ENCODE measurements at places on chromosomes 4 and X. TPM values are rescaled to one million over a fixed set of nuclear protein-coding genes. Genes with fewer than 3 reads are reported as not detected.
A peak's percentile ranks its signal among the peaks of the same experiment; 100 is the strongest.

HTRA3 gene
- 3.2 TPM for total RNA-seq

DNA sequence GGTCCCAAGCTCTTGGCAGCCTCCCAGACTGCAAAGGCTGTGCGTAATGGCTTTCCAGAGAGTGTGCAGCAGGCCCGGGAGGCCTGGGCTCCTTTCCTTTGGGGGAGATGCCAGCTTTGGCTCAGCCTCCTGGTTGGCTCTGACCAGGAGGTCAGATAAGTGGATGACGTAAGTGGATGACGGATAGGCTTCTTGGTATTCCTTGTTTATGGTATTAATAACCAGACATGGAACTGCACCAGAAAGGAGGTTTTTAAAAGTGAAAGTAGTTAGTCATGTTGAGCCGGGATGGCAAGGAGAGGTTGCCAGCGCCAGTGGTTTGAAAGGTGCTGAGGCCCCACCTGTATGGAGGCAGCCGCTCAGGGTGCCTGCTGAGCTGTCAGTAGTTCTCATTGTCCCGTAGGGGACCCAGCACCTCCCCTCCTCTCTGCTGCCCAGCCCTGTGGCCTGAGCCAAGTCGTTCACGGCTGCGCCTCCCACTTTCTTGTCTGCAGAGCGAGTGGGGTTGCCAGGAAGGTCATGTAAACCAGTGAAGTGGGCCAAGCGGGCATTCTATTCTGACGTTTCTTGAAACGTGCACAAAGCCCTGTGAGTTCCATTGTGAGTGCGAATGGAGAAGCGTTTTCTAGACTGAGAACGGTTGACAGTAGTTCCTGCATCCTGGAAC lies 28.7 kb upstream of the STOX2 start:
- peak; percentile 75 for DNase-seq

KANTR gene
- total RNA-seq = 3.3 TPM

DNA sequence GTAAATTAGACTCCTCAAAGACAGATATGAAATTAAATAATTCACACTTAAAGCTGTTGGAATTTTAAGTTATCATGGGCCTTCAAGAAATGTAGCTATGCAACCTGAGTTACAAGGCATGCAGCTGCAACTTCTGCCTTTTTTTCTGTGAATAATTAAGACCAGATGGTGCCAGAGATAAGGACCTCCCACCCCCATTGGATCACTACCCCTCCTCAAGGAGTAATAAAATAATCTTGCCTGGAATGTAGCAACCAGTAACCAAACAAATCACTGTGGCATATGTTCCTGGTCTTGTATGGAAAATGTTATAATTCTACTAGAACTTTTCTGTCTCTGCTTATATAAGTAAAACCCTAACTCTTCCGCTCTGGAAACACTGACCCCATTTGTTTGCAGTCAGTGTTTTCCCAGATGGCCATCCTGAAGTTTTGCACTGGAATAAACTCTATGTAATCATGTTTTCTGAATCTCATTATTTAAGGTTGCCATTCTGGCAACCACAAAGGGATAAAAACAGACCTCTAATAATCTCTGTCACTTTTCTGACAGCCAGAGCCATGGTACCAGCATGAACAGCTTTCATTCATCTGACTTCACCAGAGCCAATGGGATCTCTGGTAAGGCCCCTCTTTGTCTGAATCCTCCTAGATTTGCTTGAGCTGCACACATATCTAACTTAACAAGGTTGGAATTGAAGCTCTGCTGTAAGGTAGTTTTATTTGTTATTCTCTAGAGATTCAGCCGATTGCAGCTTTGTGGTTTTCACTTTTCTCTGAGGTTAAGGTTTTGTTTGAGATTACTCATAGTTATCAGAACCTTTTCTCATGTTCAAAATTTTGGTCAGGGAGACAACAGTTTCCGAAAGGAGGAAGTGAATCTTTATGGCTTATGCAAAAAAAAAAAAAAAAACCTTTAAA lies 274.6 kb downstream of the NAF1 start:
- peak; percentile 51 for DNase-seq

GRCh38 chr4:101086801-101087586 lies 260.3 kb downstream of the PPP3CA start:
- DNase-seq = no peak

DNA sequence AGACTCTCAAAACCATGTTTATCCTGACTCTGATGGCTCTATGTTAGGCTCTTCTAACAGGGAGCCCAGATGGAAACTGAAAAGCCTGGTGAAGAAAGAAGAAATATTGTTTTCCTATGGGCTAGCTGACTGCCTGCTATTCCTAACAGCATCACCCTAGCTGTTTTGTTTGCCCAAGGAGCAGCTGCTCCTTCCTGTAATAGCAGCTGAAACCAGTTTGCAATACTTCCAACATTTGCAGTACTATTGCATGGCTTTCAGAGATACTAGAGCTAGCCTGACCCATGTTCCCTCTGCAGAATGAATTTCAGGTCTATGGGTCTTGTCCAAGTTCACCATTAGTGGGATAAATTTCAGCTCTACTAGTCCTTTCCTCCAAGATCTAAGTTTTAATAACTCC lies 495.2 kb downstream of the INPP4B start:
- no peak for DNase-seq

PGK1 gene
- 1,592 TPM for total RNA-seq

DNA sequence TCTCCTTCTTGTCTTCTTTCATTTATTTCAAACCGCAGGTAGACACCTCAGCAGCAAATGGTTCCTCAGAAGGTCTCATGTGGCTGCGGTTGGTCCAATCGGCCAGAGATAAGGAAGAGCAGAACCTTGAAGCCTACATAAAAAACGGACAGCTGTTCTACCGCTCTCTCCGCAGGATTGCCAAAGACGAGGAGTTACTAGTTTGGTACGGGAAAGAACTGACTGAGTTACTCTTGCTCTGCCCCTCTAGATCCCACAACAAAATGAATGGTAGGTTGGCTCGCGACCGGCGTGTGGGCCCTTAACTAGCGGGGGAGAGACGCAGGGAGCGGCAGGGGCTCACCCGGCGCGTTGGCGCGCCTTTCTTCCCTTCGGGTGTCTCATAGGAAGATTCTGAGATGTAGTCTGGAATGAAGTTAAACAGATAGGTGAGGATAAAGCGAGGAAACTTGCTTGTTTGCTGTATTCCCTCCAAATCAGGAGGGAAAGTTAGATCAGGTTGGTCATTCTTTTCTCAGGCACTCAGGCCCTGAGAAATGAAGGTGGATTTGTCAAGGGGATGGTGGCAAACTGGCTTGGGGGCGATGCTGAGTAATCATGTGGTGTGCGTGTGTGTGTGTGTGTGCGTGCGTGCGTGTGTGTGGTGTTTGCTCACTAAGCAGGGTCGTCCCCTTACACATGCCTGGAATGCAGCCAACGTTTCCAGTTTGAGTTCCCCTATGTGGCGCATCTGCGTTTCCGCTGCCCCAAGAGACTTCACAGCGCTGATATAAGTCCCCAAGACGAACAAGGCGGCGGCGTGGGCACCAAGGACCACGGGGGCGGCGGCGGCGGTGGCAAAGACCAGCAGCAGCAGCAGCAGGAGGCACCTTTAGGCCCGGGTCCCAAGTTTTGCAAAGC lies 4.2 kb downstream of the PRDM8 start:
- DNase-seq = no peak

GRCh38 chr4:121654738-121655137 lies 42.0 kb downstream of the ANXA5 start:
- DNase-seq = no peak

- no peak for DNase-seq
Observed at GRCh38 chr4:3496021-3496420, 32.9 kb downstream of the DOK7 start.

MAGEA12 gene
- 15.5 TPM for total RNA-seq

- no peak for DNase-seq
Observed at GRCh38 chr4:3436048-3436797, 5.5 kb upstream of the HGFAC start.

RCHY1 gene
- total RNA-seq = 11.7 TPM

PAGE4 gene
- not detected for total RNA-seq

DNA sequence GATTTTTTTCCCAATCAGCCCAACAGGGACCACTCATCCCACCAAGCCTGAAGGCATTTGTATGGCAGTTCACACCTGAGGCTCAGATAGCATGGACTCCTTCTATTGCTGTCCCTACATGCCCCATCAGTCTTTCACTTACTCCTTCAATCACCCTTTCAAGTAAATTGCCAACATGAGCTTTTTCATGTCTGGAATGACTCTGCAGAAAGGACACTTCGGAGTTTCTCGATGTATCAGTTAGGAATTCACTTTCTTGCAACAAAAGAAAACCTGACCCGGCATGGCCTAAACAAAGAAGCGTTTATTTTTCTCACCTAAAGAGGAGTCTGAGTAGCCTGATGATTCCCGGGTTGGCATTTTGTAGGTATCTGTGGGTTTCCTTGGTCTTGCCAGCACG lies 38.6 kb downstream of the RXFP1 start:
- no peak for DNase-seq

- DNase-seq = peak; percentile 61
Observed at GRCh38 chrX:130975947-130976346, 72.9 kb upstream of the ENOX2 start.
